SK-N-SH (cell line): ENCODE measurements at places on chromosomes 11 and 22.

- DNase-seq: no peak
Measured at GRCh38 chr11:34707462-34707840, 86.6 kb downstream of the EHF start.

DNA sequence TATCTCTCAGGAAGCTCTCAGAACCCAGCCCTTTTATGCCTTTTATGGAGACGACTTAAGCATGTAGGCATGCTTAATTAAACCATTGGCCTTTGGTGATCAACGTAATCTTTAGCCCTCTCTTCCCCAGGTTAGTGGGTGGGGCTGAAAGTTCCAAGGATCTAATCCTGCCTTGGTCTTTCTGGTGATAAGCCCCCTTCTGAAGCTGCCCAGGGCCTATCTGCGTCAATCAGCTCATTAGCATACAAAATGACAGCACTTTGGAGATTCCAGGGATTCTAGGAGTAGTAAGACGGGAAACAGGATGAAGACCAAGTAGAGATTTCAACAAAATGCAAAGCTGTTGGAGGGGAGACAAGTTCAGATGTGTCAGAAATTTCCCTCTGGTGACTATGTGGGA, 3.1 kb downstream of the FAM118A start:
- DNase-seq: no peak

DNA sequence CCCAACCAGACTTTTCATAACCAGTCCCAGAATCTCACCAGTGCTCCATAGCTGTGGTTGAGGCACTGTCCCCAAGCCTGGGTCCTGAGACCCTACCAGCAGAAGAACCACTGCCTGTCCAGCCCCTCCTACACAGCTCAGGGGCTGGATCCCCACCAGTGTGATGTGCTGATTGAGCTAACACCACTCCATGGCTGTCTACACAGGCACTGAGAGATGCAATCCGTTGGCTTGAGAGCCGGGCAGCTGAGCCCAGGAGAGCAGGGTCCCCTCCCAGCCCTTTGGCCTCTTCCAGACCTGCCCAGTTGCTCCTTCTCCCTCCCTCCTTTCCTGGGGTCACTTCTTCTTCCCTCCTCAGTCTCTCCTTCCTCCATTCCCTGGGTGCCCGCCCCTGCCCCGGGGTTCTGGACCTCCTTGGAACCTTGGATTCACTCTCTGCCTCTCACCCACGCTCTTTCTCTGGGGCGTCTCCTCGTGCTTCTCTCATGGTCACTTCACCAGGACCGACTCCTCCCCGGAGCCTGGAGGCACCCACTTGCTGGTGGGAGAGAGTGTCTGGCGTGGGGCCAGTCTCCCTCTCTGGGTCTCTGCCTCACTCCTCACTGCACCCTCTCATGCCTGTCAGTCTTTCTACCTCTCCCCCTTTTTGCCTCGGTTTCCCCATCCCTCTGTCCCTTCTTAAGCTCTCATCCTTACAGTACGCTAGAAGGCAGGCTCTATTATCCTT, 706 bp upstream of the SCYL1 start:
- DNase-seq: peak; percentile 54

GRCh38 chr22:39350757-39351688, 1.2 kb downstream of the SYNGR1 start:
- DNase-seq: no peak

DNA sequence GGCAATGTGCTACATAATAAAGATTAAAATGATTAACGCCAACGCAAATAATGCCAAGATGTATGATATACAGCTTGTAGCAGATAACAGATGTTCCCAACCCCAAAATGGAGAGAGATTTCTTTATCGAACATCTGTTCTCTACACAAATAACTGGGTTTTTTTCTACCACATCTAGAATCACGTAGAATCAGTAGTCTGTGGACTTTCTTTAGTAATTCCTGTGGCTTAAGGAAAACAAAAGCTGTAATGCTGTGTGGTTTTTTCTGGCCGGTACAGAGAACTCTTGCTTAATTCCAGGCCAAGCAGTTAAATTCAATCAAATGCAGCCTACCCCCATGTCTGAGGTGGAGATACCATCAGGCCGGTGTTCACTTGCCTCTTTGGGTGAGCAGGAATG, 303.4 kb downstream of the FAT3 start:
- DNase-seq: no peak

DNA sequence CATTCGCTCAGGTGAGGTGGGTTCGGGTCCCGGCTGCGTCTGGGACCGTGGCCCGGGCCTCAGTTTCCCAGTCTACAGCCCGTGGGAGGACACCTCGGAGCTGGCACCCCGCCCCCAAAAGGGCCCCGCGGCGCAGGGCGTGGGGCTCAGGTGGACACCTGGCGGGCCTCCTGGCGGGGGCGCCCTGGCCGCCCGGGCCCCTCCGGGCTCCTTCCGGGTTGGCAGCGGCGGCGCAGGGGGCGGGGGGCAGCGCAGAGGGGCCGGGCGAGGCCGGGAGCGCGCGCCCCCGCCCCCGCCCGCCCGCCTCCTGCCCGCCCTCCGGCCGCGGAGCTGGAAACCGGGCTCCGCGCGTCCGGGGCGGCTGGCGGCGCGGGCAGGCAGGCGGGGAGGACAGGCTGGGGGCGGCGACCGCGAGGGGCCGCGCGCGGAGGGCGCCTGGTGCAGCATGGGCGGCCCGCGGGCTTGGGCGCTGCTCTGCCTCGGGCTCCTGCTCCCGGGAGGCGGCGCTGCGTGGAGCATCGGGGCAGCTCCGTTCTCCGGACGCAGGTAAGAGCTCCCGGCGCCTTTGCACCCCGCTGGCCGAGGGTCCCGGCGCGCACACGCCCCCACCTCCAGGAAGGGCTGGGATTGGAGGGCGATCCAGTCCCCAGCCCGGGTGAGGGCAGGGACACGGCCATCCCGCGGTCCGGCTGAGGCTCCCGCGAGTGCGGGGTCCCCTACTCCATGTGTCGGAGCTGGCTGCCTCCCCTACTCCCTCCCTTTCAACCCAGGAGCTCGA, at the start of gene EMID1:
EMID1 (plus strand) TSS at position 303 of the 778 bp plus-strand sequence; CDS start at position 446, 143 bp downstream.
- DNase-seq: peak; percentile 90

DNA sequence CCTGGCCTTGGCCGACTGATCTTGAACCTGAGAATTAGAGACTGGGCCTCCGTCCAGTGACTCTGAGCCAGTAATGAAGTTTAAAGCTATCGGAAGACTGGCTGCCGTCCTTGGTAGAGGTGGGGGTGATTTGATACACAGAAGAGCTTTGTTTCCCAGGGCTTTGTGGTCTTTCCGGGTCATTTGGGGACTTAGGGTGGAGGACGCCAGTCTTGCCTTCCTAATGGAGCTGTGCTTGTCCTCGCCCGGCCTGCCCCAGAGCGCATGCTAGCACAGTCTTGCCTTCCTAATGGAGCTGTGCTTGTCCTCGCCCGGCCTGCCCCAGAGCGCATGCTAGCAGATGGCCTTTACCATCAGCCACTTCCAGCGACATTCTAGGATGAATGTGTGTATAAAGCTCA, 65.8 kb downstream of the ST3GAL4 start:
- no peak for DNase-seq

DNA sequence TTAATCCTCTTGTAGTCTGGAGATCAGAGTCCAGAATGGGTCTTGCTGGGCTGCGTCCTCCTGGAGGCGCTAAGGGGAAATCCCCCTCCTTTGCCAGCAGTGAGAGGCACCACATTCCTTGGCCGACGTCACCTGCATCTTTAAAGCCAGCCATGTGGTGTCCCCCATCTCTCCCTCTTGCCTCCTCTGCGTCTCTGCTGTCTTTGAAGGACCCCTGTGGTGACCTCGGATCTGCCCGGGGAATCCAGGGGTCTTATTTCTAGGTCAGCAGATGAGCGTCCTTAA, 27.2 kb upstream of the PARVB start:
- no peak for DNase-seq

GRCh38 chr11:70046089-70046488, 32.0 kb upstream of the ANO1 start:
- DNase-seq: no peak

- no peak for DNase-seq
Measured at GRCh38 chr11:1421291-1421690, 31.6 kb downstream of the BRSK2 start.

DNA sequence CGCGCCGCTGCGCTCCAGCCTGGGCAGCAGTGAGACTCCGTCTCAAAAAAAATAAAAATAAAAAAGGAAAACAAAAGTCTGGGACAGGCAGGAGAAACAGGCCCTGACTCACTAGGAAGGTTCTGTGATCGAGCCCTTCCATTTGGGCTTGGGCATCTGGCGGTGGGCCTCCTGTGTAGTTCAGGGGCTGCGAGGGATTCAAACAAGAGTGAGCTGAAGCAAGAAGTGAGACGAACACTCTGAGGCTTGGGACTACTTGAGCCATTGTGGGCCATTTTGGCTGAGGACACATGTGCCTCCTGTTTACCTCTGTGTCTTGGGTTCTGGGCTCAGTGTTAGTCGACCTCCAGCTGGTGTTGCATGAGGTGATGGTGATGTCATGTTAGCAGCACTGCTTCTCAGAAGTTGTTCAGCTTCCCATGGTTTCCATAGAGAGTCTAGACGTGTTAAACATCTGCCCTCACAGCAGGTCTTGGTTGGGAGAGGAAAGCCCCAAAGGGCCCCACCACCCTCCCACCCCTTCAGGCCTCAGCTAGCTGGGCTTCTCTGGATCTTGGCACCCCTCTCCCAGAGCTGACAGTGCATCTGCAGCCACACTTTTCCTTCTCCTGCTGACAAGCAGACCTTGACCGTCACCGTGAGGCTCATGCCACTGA, 57.8 kb downstream of the MED15 start:
- DNase-seq: no peak

GRCh38 chr11:20599221-20600019, at the start of gene SLC6A5:
TSS of gene SLC6A5 (plus strand) at chr11:20599608. CDS start at chr11:20599673, 65 bp downstream.
- DNase-seq: no peak

- no peak for DNase-seq
Measured at GRCh38 chr22:22714600-22715335, 70.4 kb downstream of the GGTLC2 start.

- DNase-seq: no peak
Measured at GRCh38 chr11:117979481-117980211, 6.5 kb upstream of the IL10RA start.

- DNase-seq: no peak
Measured at GRCh38 chr11:134511255-134511654, 99.2 kb upstream of the B3GAT1 start.

GRCh38 chr11:1230456-1231395, 7.9 kb downstream of the MUC5B start:
- peak; percentile 71 for DNase-seq

- DNase-seq: no peak
Measured at GRCh38 chr11:26578998-26579661, 7.1 kb upstream of the MUC15 start.

DNA sequence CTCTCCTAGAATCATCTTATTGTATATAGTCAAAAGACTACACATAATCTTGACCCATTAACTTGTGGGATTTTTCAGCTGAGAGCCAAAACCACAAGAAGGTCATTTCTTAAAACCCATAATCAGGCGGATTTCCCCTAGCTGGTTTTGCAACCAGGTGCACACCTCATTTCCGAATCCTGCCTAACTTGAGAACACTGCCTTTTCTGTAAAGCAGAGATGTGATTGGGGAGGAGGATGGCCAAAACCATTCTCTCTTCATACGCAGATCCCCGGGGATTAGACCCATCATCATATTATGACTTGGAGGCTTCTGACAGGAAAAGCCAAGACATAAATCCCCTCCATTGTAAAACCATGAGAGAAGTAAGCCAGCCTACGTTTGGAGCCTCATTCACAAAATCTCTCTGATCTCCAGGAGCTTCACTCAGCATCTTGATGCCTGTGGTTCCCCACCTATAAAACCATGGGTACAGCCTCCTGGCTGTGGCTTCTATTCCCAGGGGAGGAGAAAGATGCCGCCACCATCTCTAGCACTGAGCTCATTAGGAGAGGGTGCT, 191.3 kb downstream of the KIF18A start:
- DNase-seq: no peak

- no peak for DNase-seq
Measured at GRCh38 chr11:91707652-91708482, 516.8 kb upstream of the FAT3 start.

DNA sequence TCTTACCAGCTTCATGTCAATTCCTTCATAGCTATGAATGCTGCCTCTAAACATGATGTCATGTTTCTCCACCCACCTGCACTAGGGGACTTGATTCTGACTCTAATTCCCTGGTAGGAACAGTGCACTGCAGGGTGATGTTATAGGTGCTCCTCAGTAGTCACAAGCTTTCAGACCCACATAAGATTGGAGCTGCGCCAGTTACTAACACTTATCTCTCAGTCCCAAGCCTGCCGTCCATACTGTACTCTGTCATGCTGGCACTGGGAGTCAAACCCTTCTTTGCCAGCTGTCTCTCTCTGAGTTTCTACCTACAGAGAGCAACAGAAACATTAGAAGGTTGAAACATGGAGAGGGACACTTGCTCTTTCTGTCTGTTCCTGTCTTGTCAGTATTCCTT, 5.5 kb downstream of the OR56A1 start:
- DNase-seq: no peak

DNA sequence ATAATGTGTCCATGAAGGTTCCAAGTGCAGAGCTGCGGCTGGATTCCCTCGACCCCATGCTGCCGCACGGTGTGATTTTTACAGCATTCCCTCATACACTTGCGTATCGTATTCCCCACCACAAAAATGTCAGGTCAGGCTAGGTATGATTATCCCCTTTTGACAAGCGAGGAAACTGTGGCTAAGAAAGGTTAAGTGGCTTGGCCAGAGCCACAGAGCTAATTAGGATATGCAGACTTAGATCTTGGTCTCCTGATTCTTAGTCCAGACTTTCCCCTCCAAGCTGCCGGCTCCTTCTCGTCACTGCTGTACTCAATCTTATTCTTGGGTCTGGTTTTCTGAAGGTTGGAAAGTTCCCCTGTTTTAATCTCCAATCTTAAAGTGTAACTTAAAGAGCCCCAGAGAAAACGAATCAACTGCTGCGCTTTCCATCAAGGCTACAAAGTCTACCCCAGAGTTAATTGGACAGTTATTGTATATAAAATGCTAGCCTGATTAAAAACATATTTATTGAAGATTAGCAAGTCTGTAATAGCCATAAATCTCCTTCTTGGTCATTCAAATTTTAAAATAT, 176.6 kb downstream of the ADAMTS15 start:
- no peak for DNase-seq

DNA sequence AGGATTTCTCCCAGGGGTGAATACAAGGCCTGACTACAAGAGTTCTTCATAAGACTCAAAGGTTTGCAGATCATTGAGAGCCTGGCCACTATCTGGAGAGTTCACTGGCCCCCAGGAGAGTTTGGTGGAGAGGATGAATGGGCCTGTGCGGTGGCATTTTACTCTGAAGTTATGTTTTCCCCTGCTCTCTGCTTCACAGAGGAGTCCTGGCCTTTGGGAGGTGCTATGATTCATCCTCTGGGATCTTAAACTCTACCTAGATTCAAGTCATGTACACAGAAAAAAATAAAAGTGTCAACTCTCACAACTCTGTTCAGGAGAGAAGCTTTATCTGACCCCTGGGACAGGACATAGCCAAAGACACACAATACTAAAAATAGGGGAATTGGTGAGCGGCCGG, 159.1 kb upstream of the CARD18 start:
- no peak for DNase-seq

GRCh38 chr11:92204731-92205130, 19.9 kb upstream of the FAT3 start:
- no peak for DNase-seq
